ENCODE measurements at places on chromosomes 3 and 15.

- no peak for DNase-seq
These were observed 13.9 kb downstream of the UPK1B start for GRCh38 chr3:119187266-119187665.

GRCh38 chr15:83288381-83288801 lies 3.9 kb upstream of the BNC1 start:
- no peak for DNase-seq

- peak; percentile 55 for DNase-seq
These were observed 36.3 kb downstream of the CHST14 start for GRCh38 chr15:40506964-40507571.

DNA sequence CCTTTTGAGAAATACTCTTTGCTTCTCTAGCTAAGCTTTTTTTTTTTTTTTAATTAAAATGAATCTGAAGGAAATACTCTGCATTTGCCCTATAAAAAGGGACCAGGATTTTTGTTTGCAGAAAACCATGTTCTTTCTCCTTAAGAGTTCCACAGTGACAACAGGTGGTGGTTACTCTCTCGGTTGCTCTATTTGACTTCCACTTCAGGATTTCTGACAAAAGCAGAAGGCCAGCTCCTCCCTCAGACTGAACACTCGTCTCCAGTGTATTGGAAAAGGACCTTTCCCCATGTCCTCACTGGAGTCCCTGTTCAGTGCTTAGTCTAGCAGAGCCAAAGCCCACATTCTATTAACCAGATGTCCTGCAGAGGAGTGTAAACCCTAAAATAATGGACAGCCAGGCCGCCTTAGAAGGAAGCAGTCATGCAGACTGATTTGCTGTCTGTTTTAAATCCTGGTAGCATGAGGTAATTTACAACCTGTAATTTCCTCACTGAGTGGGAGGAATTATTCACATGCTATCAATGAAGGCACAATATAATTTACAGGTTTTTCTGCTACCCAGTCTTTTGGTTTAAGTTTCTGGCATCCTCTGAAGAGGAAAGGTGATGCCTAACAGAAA lies 599.3 kb downstream of the PYDC2 start:
- no peak for DNase-seq

DNA sequence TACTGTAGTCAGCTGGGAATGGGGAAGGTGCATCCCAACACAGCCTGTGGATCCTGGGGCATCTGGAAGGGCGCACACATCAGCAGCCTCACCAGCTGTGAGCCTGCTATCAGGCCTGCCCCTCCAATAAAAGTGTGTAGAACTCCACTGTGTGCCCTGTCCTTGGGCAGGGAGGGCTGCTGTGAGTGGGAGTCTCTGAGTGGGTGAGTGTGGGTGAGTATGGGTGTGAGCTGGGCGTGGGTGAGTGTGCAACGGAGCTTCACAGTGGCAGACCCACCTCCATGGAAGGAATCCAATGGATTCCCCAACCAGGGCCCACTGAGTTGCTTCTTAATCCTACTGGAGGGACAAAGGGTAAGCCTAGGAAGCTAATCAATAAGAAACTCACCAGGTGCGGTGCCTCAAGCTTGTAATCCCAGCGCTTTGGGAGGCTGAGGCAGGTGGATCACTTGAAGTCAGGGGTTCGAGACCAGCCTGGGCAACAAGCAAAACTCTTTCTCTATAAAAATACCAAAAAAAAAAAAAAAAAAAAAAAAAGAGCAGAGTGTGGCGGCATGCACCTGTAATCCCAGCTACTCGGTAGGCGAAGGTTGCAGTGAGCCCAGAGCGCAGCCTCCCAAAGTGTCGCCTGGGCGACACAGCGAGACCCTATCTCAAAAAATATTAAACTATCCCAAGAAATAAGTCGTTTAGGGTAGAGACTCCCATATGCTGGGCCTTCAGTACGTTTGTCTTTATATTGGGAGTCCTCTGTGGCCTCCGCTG lies 555 bp upstream of the RCCD1 start:
- DNase-seq, result no peak

DNA sequence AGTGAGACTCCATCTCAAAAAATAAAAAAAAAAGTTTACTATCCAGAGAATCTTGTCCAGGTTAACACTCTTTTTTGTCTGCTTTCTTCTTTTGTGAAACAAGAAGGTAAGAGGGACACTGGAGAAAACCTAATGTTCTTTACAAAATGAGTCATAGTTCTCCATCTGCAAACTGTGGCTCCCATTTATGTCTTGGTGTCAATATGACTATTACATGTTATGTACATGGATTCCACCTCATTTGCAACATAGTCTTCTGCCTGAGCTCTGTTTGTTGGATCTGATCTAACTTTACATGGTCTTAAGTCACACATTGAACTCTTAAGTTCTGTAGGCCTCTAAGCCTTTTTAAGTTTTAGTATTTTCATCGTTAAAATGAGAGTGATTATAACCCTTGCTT lies 421.2 kb upstream of the TPRG1 start:
- DNase-seq, result no peak

DNA sequence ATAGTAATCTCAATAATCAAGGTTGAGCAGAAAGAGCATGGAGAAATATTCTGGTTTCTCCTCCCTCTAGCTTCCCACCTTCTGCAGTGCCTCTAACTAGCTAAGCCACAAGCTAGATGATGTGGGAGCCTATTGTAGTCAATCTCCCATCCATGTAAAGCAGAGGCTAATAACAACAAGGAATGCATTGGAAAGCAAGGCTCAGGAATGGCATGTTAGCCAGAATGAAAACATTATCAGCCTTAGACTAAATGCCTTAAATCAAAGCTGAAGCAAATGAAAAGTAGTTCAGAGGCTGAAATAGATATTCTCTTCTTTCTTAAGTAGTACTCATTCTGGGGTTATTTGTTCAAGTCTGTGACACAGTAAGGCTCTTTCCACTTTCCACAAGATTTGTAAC lies 350.3 kb upstream of the DPPA4 start:
- no peak for DNase-seq

- no peak for DNase-seq
These were observed 53.8 kb upstream of the SENP5 start for GRCh38 chr3:196813903-196814302.

DNA sequence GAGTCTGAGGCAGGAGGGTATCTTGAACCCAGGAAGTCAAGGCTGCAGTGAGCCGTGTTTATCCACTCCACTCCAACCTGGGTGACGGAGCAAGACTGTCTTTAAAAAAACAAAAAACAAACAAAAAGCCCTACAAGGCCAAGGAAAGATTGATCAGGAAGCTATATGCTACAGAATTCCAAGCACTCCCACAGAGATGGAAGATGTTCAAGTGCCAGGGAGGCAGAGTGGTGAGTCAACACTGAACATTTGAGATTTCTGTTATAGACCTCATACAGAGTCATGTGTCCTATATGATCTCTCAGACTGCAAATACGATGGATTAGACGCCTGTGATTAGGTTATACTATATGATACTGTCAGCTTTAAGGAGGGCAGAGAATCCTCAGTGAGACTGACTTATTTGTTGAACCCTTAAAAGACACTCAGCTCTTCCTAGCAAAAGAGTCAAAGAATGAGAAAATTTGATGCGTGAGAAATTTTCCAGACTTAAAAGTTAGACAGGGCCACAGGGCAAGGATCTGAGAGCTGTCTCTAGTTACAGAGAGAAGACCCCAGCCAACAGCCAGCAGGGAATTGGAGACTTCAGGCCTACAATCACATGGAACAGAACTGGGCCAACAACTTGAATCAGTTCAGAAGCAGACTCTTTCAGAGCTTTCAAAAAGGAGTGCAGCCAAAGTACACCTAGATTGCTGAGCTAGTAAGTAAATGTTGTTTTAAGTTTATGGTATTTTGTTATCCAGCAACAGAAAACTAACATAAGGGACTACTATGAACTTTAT lies 107.6 kb downstream of the PIK3CB start:
- no peak for DNase-seq

- DNase-seq, result no peak
These were observed 62.5 kb upstream of the TLE3 start for GRCh38 chr15:70160267-70160666.

GRCh38 chr3:194067949-194068362 lies 68.0 kb upstream of the HES1 start:
- no peak for DNase-seq

GRCh38 chr15:40114218-40114617 lies 5.5 kb upstream of the BMF start:
- DNase-seq, result no peak

Measured in CD4-positive, alpha-beta T cell treated with Interleukin-6 at 100 ng/mL for 8 hours (primary cell).